PC-3 (cell line): ENCODE measurements at places on chromosomes 2 and 18. TPM values are rescaled to one million over a fixed set of nuclear protein-coding genes. Genes with fewer than 3 reads are reported as not detected.

Gene TEKT4
- total RNA-seq: not detected in 2 replicates

Gene ADCYAP1
- total RNA-seq: 0.36 TPM in 1 of 2 replicates, not detected in the other

GRCh38 chr2:230347659-230348305, 20.8 kb downstream of the SP140L start:
- no peak for DNase-seq
- H3K4me1 ChIP-seq: no peaks in the 10 kb centered on the region
- H3K27me3 ChIP-seq: no peaks in the 10 kb centered on the region
- H3K4me3 ChIP-seq: no peak overlapping the region

Gene NCKAP5
- 3.2 and 4.8 TPM in 2 replicates for total RNA-seq

GRCh38 chr2:74391209-74391579, 11.1 kb upstream of the DCTN1 start:
- H3K27me3 ChIP-seq: no peaks in the 10 kb centered on the region
- H3K4me1 ChIP-seq: peaks cover 21% of the 10 kb centered on the region
- H3K27ac ChIP-seq: no peak overlapping the region
- peak; percentile 20 for DNase-seq
- H3K36me3 ChIP-seq: no peaks in the 10 kb centered on the region

- H3K27ac ChIP-seq: no peak overlapping the region
- no peaks in the 10 kb centered on the region for H3K36me3 ChIP-seq
- H3K4me1 ChIP-seq: no peaks in the 10 kb centered on the region
- DNase-seq: no peak
- H3K4me3 ChIP-seq: no peak overlapping the region
These were observed 182.2 kb upstream of the NRP2 start for GRCh38 chr2:205500065-205500464.

DNA sequence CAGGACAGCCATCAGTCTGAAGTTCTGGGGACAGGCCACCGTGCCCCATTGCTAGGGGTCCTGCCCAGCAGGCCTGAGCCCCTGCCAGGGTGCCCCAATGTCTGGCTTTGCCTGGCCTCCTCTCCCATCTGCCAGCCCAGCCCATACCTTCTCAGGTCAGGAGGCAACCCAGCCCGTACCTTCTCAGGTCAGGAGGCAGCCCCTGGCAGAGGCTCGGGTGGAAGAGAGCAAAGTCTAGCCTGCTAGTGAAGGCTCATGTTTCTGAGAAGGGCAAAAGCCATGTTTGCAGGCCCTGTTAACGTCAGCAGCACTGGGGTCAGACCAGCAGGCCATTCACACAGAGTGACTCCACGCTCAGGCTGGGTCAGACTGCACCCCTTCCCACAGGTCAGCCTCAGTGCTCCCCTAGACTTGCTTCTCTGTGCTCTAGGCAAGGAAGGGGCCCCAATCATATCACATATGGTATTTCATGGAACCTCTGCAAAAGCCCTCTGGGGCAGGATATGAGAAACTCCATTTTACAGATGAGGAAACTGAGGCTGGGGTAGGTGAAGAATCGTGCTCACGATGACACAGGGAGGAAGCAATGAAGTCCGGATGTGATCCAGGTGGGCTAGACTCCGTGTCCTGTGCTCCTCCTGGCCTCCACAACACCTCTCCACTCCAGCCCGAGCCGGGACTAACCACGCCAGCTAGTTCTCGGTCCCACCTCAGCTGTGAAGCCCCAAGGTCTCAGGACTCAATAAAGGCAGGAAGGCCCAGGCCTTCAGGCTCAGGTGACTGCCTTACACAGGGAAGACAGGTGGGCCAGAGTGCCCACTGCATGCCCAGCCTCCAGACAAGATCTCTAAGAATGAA, 9.5 kb downstream of the SDC1 start:
- H3K27me3 ChIP-seq: no peaks in the 10 kb centered on the region
- no peak overlapping the region for H3K4me3 ChIP-seq
- H3K36me3 ChIP-seq: peaks cover 15% of the 10 kb centered on the region
- no peak overlapping the region for H3K27ac ChIP-seq
- DNase-seq: no peak

Gene VWC2L
- not detected in 2 replicates for total RNA-seq

DNA sequence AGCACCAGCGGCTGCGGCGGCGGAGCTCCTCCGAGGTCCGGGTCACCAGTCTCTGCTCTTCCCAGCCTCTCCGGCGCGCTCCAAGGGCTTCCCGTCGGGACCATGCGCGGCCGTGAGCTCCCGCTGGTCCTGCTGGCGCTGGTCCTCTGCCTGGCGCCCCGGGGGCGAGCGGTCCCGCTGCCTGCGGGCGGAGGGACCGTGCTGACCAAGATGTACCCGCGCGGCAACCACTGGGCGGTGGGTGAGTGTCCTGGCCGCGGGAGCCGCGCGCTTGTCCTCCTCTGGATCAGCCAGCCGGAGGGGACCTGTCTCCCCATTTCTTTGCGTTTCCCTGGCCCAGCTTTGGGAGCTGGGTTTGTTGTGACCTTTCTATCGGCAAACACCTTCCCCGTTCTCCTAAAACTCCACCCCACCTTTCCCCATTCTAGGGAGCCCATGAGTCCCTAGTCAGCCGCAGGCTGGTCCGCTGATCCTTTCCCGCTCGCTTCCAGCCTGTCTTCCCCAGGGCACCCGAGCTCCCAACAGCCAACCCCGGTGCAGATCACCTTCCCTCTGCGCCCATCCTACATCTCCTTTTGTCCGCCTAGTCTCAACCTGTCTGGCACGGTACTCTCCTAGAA, 316 bp downstream of the GRP start:
- H3K27ac ChIP-seq: no peak overlapping the region
- no peaks in the 10 kb centered on the region for H3K4me1 ChIP-seq
- peaks cover 88% of the 10 kb centered on the region for H3K27me3 ChIP-seq
- no peak for DNase-seq

- DNase-seq: no peak
- H3K4me3 ChIP-seq: no peak overlapping the region
- no peak overlapping the region for H3K27ac ChIP-seq
- H3K36me3 ChIP-seq: no peaks in the 10 kb centered on the region
These were observed 95.9 kb upstream of the MSH2 start for GRCh38 chr2:47307066-47307465.

- no peaks in the 10 kb centered on the region for H3K27me3 ChIP-seq
- peak; percentile 93 for DNase-seq
- no peaks in the 10 kb centered on the region for H3K36me3 ChIP-seq
These were observed 286.7 kb upstream of the VRK2 start for GRCh38 chr2:57759822-57760300.

- H3K4me1 ChIP-seq: peaks cover 10% of the 10 kb centered on the region; the same call in 1 of the 2 replicates
- H3K36me3 ChIP-seq: no peaks in the 10 kb centered on the region
- no peak for DNase-seq
- peaks cover 91% of the 10 kb centered on the region for H3K27me3 ChIP-seq
- H3K4me3 ChIP-seq: peak overlapping the region; percentile 53
- H3K27ac ChIP-seq: no peak overlapping the region
These were observed 79.0 kb downstream of the CIB4 start for GRCh38 chr2:26561918-26562810.

Gene KLHL41
- total RNA-seq: 0.07 and 0.12 TPM in 2 replicates

- no peak overlapping the region for H3K27ac ChIP-seq
- DNase-seq: no peak
- no peaks in the 10 kb centered on the region for H3K36me3 ChIP-seq
These were observed 296.6 kb downstream of the LRRTM1 start for GRCh38 chr2:80007777-80008503.

- DNase-seq: no peak
- H3K4me1 ChIP-seq: peaks cover 11% of the 10 kb centered on the region
- H3K27me3 ChIP-seq: no peaks in the 10 kb centered on the region
- no peak overlapping the region for H3K4me3 ChIP-seq
- H3K27ac ChIP-seq: no peak overlapping the region
These were observed 3.8 kb downstream of the MRPL30 start for GRCh38 chr2:99184811-99185210.

Gene ABCG5
- not detected in 2 replicates for total RNA-seq

Gene DCDC2C
- total RNA-seq: not detected in 2 replicates

GRCh38 chr2:105391058-105391627, 7.7 kb downstream of the FHL2 start:
- no peaks in the 10 kb centered on the region for H3K27me3 ChIP-seq
- H3K27ac ChIP-seq: peak overlapping the region; percentile 62
- H3K4me1 ChIP-seq: peaks cover 95% of the 10 kb centered on the region
- H3K36me3 ChIP-seq: peaks cover 58% of the 10 kb centered on the region
- DNase-seq: peak; percentile 91
- H3K4me3 ChIP-seq: peak overlapping the region; percentile 17; the same call in 1 of the 2 replicates

- peak; percentile 27 for DNase-seq
- no peak overlapping the region for H3K4me3 ChIP-seq
These were observed 55.5 kb upstream of the PIK3C3 start for GRCh38 chr18:41899535-41899934.

DNA sequence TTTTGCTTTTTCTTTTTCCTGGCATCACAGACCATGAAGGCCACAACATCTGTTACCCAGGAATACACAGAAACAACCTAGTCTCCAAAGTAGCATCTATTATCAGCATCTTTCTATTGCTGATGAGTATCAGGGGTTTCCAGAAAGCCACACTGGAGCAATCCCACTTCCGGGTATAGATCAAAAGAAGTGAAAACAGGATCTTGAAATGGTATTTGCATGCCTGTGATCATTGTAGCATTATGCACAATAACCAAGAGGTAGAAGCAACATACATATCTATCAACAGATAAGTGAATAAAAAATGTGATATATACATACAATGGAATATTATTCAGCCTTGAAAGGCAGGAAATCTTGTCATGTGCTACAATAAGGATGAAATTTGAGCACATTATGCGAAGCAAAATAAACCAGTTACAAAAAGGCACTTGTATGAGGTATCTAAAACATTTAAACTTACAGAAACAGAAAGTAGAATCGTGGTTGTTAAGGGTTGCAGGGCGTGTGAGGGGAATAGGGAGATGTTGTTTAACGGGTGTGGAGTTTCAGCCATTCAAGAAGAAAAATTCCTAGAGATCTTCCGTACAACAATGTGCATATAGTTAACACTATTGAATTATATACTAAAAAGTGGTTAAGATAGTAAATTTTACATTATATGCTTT, 115.1 kb downstream of the KCNE4 start:
- no peaks in the 10 kb centered on the region for H3K4me1 ChIP-seq
- H3K4me3 ChIP-seq: no peak overlapping the region
- no peaks in the 10 kb centered on the region for H3K36me3 ChIP-seq
- no peak overlapping the region for H3K27ac ChIP-seq
- no peak for DNase-seq
- peaks cover 6% of the 10 kb centered on the region for H3K27me3 ChIP-seq

DNA sequence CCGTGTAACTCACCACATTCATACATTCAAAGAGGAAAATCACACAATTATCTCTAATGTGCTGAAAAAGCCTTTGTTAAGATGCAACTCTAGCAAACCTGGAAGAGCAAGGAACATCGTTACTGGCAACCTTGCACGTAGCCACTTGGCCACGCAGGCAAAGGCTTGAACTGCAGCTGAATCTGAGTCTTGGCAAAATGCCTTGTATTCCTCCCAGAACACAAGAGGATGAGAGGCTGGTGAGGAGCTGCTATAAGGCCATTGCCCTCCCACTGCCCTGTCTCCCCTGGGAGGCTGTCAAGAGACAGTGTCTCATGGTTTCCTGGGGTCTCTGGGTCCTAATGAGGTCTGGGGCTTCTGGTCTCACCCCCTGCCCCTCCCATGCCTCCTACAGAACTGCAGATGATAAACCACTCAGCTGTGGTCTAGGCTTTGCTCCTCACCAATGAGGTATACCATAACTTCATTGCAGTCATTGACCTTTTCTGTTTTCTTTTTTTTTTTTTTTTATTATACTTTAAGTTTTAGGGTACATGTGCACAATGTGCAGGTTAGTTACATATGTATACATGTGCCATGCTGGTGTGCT, 141.4 kb downstream of the SPP2 start:
- H3K36me3 ChIP-seq: no peaks in the 10 kb centered on the region
- H3K4me3 ChIP-seq: peak overlapping the region; percentile 2; the same call in 1 of the 2 replicates
- peak; percentile 43 for DNase-seq
- H3K4me1 ChIP-seq: peaks cover 19% of the 10 kb centered on the region
- H3K27ac ChIP-seq: no peak overlapping the region

- no peaks in the 10 kb centered on the region for H3K27me3 ChIP-seq
- no peaks in the 10 kb centered on the region for H3K36me3 ChIP-seq
- no peaks in the 10 kb centered on the region for H3K4me1 ChIP-seq
These were observed 1700.5 kb upstream of the TMEFF2 start for GRCh38 chr2:193895226-193895625.

DNA sequence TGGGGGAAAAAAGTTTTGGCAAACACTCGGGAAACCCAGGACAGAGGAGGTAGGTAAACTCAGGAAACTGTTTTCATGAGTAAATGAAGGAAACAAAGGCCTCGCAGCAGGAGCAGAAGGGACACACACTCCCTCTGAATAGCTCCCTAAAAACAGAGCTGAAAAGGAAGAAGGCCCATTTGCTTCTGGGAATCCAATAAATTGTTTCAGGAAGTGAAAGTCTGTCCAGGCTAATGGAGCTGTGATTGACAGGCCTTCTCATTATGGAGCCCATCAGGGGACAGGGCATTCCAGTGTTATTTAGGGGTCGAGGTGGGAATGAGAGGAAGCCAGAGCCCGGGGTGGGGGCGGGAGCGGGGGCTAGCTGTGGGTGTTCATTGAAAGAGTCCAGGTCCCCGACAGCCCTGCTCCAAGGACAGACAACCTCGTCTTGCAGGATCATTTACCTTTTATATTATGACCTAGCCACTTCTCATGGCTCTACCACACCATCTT, 81.2 kb downstream of the GBX2 start:
- H3K27ac ChIP-seq: no peak overlapping the region
- peaks cover 11% of the 10 kb centered on the region for H3K4me1 ChIP-seq
- no peak overlapping the region for H3K4me3 ChIP-seq
- no peak for DNase-seq
- no peaks in the 10 kb centered on the region for H3K36me3 ChIP-seq

DNA sequence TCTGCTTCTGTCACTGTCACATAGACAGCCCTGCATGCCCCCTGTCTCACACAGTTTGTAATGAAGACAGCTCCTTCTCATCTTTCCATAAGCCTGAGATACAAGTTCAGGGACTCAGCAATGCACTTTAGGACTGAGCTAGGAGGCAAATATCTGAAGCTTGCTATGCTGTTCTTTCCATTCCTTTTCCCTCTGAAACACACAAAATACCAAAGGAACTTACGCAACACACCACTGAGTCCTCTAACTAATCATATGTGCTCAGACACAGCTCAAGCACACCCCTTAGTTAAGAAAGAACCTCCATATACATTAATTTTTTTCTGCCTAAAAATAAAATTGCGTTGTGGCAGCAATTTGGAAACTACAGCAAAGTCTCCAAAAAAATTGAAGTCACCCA, 17.9 kb downstream of the SERPINB8 start:
- no peak overlapping the region for H3K27ac ChIP-seq
- no peak for DNase-seq
- H3K4me1 ChIP-seq: no peaks in the 10 kb centered on the region
- H3K4me3 ChIP-seq: no peak overlapping the region
- H3K27me3 ChIP-seq: no peaks in the 10 kb centered on the region

DNA sequence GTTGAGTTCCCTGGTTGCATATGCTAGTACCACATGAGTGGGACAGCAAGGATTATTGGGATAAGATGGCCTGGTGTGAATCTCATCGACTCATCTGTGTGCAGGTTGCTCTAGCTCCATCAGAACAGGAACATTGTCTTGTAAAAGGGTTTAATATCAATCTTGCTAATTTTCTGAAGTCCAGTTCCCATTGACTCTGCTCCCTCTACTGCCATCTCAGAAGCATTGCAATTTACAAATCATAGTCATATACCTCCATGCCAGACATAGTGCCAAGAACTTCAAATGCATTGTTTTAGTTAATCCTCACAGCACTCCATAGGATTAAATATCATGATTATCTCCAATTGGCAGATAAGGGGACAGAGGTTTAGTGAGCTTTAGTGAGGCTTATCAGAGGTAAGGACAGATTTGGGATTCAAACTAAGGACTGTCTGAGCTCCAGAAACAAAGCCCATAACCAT, 4.8 kb upstream of the STAT4 start:
- no peaks in the 10 kb centered on the region for H3K27me3 ChIP-seq
- no peaks in the 10 kb centered on the region for H3K36me3 ChIP-seq
- peaks cover 5% of the 10 kb centered on the region; the same call in 1 of the 2 replicates for H3K4me1 ChIP-seq
- no peak overlapping the region for H3K27ac ChIP-seq

- no peaks in the 10 kb centered on the region for H3K27me3 ChIP-seq
- no peak within 1 kb of the TSS for H3K27ac ChIP-seq
- H3K4me1 ChIP-seq: no peaks in the 10 kb centered on the region
These were observed at the start of gene OTOF for GRCh38 chr2:26477911-26478253. Gene OTOF (minus strand): TSS chr2:26478124.

Gene AFF3
- 0.04 and 0.06 TPM in 2 replicates for total RNA-seq
